GM12878 (cell line): ENCODE measurements at places on chromosomes 11 and 22. TPM values are rescaled to one million over a fixed set of nuclear protein-coding genes. Genes with fewer than 3 reads are reported as not detected.

Gene SUSD2
- 0.11 and 0.31 TPM in 2 replicates for total RNA-seq

DNA sequence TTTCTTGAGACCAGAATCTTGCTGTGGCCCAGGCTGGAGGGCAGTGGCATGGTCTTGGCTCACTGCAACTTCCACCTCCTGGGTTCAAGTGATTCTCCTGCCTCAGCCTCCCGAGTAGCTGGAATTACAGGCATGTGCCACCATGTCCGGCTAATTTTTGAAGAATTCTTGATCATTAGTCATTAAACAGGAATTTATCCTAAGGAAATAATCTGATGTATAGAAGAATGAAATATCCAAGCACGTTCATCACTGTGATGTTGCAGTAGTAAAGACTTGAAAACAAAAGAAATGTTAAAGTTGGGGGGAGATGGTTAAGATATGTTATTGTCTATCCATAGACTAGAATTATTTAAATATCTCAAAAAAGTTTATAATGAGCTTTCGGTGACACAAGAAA, 23.6 kb downstream of the CBL start:
- no peak for DNase-seq

- DNase-seq = no peak
Observed at GRCh38 chr11:117977029-117977428, 9.2 kb upstream of the IL10RA start.

- no peak for DNase-seq
Observed at GRCh38 chr11:34427186-34427805, 11.4 kb upstream of the CAT start.

Gene SESN3
- total RNA-seq = 6.4 and 6.7 TPM in 2 replicates

DNA sequence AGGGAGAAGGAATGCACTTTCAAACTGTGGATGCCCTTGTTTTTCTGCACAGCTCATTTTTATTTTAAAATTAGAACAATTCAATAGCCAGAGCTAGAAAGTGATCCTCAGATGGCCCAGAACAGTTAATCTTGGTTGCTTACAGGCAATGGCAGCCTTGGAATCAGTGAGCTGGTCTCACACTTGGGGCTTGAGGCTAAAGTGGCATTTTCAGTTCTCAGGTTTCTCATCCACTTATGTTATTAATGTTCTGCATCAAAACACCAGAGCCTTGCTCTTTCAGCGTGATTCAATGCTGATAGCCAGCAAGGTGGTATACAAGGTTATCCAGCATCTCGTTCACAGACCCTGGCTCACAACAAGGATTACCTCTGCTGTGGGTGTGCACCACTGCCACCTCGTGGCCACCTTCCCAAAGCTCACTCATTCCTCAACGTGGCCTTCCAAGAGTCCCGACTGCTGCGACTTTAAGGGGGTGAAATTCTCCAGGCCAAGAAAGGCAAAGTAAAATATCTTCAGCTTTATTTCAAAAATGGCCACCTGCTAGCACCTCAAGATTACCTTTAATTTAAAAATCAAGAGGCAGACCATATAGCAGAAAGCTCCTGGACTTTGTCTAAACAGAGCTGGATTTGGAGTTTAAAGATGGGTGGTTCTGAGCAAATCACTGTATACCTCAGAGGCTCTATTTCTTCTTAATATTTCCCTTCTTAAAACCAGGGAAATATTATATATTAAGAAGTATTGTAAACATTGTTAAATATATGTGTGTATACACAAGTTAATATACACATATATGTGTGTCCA, 34.2 kb upstream of the FSHB start:
- DNase-seq = no peak

DNA sequence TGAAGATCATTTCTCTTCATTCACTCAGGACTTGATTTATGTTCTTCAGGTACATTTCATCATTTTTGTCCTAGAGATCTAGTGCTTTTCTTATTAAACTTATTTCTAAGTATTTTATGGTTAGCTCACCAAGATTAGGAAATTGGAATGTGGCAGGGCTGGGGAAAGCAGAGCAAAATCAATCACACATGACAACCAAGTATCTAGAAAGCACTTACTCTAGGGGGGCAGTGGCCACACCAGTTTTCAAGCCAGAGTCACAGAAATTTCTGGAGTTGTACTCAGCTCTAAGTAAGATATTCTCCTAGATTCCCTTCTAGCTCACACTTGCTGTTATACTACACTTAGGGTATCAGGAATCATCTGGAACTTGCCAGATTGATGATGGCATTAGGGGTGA, 33.3 kb upstream of the MYEOV start:
- no peak for DNase-seq

DNA sequence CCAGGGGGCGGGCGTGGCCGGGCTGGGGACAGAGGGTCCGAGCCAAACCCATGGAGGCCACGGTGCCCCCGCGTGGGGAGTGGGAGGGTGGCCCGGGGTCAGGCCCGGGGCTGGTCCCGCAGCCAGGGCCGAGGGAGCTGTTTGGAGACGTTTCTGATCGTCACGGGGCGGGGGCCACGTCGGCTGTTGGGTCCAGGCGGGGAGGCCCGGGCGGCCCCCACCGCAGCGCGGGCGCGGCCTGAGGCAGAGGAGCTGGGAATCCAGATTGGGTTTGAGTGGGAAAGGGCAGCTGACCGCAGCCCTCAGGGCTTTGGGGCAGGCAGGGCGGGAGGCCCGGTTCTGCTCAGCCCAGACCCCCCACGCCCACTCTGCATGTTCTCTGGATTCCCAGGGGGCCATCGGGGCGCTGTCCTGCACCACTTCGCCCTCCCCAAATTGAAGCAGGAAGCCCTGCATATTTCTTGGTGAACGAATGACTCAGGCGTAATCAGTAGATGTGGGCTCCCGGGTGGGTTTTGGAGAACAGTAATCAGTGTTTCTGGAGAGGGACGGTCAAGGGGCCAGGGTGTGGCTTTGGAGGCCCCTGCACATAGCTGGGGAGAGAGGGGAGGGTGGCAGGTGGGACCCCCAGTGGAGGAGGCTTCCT, 583 bp downstream of the MRPL23 start:
- DNase-seq = no peak

DNA sequence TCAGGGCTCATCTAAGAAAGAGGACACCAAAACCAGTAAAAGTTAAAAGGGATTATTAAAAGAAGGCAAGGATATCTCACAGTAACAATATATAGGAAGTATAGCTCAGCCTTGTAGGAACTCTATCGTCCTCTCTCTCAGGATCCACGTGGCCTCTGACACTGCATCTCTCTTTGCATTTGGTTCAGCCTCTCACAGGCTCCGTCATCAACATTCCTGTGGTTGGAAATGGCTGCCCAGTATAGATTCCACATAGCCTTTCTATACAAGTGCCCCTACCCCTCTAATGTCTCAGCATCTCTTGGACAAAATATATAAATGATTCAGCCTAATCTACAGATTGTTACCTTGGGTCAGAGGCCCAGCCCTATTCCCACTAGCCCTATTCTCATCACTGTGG, 101.3 kb upstream of the DBX1 start:
- no peak for DNase-seq

Gene MFRP
- total RNA-seq = not detected in 2 replicates

GRCh38 chr11:128940156-128940555, 2.5 kb downstream of the TP53AIP1 start:
- DNase-seq = no peak

DNA sequence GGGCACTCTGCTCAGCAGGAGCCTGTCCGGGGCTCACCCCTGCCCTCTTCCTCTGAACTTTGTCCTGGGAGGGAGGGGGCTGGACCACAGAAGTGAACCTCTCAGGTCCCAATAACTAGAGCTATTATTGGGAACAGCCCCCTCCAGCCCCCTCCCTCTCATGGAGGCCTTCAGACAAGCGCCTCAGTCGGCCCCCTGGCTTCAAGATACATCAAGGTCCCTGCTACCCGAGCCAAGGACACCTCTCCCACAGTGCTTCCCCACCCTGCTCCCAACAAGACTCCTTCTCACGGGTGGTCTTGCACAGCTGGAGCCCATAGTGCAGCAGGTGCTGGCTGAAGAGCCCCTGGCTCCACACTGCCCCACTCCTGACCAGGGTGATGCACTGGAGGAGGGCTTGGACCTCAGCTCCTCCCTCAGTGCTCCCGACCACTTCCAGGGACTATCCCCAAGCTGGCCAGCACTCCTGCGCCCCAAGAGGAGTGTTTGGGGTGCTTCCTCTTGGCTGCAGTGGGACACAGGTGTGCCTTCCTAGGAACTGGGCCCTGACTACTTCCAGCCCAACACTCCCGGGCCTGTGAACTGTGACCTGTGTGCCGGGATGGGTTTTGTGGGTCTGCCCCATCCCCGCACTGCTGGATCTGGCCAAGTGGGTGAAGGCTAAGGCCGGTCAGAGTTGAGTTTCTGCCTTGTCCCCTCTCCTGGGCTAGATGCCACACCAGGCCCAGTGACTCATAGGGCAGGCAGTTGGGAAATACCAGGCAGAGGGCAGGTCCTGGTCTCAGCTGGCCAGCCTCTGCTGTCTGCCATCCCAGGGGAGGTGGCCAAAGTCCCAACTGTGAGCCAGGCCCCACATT, 2.2 kb downstream of the PNPLA2 start:
- no peak for DNase-seq

GRCh38 chr11:123577081-123577598, 77.3 kb downstream of the SCN3B start:
- no peak for DNase-seq

Gene GAB4
- total RNA-seq = not detected in 2 replicates

DNA sequence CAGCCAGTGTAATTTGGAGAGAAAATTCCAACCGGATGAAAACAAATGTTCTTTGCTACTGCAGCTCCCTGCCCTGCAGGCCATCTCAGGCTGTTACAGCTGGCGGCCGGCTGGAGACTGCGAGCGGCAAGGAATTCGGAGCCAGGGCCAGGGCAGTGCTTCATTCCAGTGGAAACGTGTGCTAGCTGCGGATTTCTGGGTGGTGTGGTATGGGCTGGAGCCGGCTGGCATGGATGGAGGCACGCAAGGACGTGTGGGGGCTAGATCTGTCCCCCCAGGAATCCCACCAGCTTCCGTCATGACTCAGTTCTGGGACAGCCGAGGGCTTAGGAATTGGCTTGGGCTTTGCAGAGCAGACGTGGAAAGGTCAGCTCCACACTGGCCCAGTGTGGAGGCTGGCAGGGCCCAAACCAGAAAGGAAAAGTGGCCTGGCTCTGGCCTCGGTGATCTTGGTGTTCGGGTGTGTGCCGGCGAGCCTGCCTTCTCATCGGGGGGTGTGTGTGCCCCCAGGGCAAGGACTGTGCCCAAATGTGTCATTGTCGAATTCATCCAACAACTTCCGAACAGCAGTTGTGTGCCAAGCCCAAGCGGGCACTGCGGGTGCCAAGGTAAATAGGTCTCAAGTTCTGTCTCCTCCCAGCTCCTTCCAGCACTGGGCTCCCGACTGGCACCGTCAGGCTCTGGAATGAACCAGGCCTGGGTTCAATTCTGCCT, 48.1 kb upstream of the SHISAL1 start:
- DNase-seq = no peak
